ENCODE measurements at places on chromosomes 12 and 14.
A peak's percentile ranks its signal among the peaks of the same experiment; 100 is the strongest.

DNA sequence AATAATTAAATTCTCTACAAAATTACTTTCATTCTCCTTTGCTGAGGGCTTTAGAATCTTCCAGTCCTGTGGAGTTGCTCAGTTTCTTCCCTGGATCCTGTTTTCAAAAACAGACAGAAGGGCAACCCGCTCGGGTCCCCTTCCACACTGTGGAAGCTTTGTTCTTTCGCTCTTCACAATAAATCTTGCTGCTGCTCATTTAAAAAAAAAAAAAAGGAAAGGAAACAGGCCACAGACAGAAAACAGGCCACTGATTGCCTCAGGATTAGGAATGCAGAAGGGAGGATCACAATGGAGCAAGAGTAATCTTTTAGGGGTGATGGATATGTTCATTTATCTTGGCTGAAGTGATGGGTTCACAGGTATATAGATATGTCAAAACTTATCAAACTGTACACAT is 29.5 kb upstream of the HIGD1C start:
- H3K4me1 ChIP-seq = peaks cover 11% of the 10 kb centered on the region
- H3K27ac ChIP-seq = no peak overlapping the region
- no peaks in the 10 kb centered on the region for H3K27me3 ChIP-seq
- no peak for DNase-seq

GRCh38 chr12:110366321-110367142 is 37.0 kb downstream of the ANAPC7 start:
- H3K36me3 ChIP-seq = peaks cover 22% of the 10 kb centered on the region
- no peak overlapping the region for H3K4me3 ChIP-seq
- no peaks in the 10 kb centered on the region for H3K27me3 ChIP-seq
- peaks cover 2% of the 10 kb centered on the region for H3K4me1 ChIP-seq

- no peak overlapping the region for H3K27ac ChIP-seq
- no peaks in the 10 kb centered on the region for H3K36me3 ChIP-seq
- no peak overlapping the region for H3K4me3 ChIP-seq
These were observed 36.1 kb upstream of the PTCSC3 start for GRCh38 chr14:36212577-36212976.

GRCh38 chr14:39181026-39181692 is 6.1 kb downstream of the PNN start:
- no peak overlapping the region for H3K27ac ChIP-seq
- H3K4me3 ChIP-seq = no peak overlapping the region
- no peaks in the 10 kb centered on the region for H3K27me3 ChIP-seq
- DNase-seq = no peak
- peaks cover 33% of the 10 kb centered on the region for H3K36me3 ChIP-seq
- peaks cover 4% of the 10 kb centered on the region for H3K4me1 ChIP-seq

DNA sequence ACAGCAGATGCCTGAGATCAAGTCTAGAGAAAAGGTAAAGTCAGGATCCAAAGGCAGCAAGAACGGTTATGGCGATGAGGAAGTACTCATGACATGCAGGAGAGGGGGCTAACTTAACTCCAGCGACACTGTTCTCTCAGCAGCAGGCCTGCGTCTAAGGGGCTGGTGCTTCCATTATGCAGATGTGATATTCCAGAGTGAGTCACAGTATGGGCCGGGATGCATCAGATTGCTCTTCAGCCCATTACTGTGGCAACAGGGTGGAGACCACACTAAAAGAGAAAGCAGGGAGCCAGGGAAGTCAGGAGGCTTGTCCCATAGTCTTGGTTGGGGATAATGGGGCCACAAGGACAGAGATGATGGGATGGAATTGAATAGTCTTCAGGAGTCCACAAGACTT is 151.8 kb upstream of the NTF3 start:
- no peak for DNase-seq
- H3K27me3 ChIP-seq = no peaks in the 10 kb centered on the region
- no peak overlapping the region for H3K27ac ChIP-seq
- no peaks in the 10 kb centered on the region for H3K4me1 ChIP-seq
- no peak overlapping the region for H3K4me3 ChIP-seq

- H3K4me3 ChIP-seq = no peak overlapping the region
- H3K4me1 ChIP-seq = no peaks in the 10 kb centered on the region
- H3K27ac ChIP-seq = no peak overlapping the region
- no peaks in the 10 kb centered on the region for H3K27me3 ChIP-seq
- no peaks in the 10 kb centered on the region for H3K36me3 ChIP-seq
These were observed 67.3 kb downstream of the ATP23 start for GRCh38 chr12:58008634-58009033.

- no peak overlapping the region for H3K4me3 ChIP-seq
- DNase-seq = no peak
- H3K27ac ChIP-seq = no peak overlapping the region
- no peaks in the 10 kb centered on the region for H3K27me3 ChIP-seq
- no peaks in the 10 kb centered on the region for H3K36me3 ChIP-seq
These were observed 16.9 kb downstream of the CCDC88C start for GRCh38 chr14:91400696-91401095.

DNA sequence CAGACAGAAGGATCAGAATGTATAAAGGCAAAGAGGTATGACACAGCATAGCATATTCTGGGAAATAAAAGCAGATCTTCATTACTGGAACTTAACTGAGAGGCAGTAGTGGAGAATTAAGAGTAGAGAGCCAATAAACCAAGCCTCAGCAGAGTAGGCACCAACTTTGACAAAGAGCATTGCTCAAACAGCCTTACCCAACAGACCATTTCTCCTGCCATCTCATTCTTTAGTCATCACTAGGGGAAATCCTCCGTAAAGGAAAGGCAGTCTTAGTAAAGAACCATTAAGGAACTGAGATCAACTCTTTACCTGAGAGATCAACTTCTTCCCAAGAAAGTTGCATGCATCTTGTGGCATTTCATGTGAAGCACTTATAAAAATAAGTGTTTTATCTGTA is 36.6 kb downstream of the SENP1 start:
- H3K36me3 ChIP-seq = peaks cover 94% of the 10 kb centered on the region
- H3K4me3 ChIP-seq = no peak overlapping the region
- no peaks in the 10 kb centered on the region for H3K4me1 ChIP-seq
- DNase-seq = no peak

- DNase-seq = no peak
- no peaks in the 10 kb centered on the region for H3K27me3 ChIP-seq
- H3K27ac ChIP-seq = no peak overlapping the region
- peaks cover 17% of the 10 kb centered on the region for H3K4me1 ChIP-seq
These were observed 72.6 kb downstream of the PPM1H start for GRCh38 chr12:62862259-62862881.

GRCh38 chr12:45122768-45123380 is 72.0 kb upstream of the DBX2 start:
- no peaks in the 10 kb centered on the region for H3K36me3 ChIP-seq
- H3K27me3 ChIP-seq = peaks cover 5% of the 10 kb centered on the region
- DNase-seq = peak; percentile 42
- no peak overlapping the region for H3K4me3 ChIP-seq

- DNase-seq = no peak
- H3K27ac ChIP-seq = no peak overlapping the region
- H3K4me1 ChIP-seq = no peaks in the 10 kb centered on the region
These were observed 90.1 kb upstream of the DAAM1 start for GRCh38 chr14:59098377-59098776.

DNA sequence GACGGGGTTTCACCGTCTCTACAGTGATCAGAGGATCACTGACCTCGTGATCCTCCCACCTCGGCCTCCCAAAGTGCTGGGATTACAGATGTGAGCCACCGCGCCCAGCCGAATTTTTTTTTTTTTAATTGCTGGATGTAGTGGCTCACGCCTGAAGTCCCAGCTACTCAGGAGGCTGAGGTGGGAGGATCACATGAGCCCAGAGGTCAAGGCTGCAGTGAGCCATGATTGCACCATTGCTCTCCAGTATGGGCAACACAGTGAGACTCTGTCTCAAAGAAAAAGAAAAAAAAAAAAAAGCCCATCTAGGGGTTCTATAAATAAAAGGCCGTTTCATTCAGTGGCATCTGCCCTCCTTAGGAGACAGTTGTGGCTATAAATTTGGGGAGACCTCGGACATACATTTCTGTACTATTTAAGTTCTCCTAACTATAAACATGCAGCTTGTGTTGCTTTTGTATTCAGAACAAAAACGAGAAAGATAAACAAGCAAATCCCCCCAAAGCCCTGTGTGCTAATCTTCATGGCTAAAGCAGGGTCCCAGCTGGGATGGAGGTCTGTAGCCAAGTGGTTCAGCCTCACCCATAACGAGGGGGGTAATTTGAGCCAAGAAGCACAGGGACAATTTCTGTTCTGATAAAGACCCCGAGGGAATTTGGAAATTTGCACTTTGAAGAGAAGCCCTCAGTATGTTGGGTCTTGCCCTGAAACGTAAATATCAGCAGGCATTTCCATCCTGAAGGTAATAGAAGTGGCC is 35.0 kb upstream of the BCL7A start:
- H3K27me3 ChIP-seq = peaks cover 16% of the 10 kb centered on the region
- no peak overlapping the region for H3K27ac ChIP-seq
- no peaks in the 10 kb centered on the region for H3K4me1 ChIP-seq
- H3K36me3 ChIP-seq = no peaks in the 10 kb centered on the region
- DNase-seq = no peak

DNA sequence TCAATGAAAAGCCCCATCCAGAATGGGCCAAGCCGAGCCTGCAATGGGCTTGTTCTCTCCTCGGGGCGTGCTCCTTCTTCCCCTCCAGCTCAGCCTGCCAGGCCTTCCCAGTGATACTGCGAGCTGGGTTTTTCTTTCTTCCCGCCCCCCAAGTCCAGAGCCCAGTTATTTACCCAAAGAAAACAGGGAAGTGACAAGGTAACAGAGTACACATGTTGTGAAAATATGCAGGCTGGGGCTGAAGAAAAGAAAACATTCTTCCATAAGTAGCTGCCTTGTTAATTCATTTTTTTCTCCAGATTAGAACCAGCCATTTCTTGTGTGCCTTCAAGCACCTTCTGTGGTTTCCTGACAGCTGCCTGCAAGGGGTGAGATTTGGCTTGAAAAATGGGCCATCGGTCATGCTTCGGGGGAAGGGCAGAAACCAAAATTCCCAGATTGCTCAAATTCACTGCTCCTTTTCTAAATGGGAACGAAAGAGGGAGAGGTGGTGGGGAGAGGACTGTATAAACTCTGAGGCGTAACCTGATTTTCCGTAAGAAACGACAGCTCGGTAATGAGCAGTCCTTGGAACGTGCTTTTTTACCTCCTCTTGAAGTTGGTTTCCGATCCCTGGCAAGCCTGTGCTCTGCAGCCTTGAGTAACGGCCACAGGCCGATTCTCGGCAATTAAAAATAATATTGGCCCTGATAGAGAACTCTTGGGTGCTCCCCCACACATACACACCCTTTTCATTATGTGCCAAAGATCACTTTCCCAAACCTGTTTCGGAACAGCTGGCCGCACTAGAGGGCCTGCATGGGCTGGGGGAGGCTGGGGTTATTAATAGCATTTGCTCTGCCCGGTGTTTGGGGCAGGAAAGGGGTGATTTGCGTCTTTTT is 229.4 kb downstream of the ZFP36L1 start:
- no peak for DNase-seq
- H3K27me3 ChIP-seq = no peaks in the 10 kb centered on the region
- H3K27ac ChIP-seq = no peak overlapping the region
- peaks cover 20% of the 10 kb centered on the region for H3K4me1 ChIP-seq
- no peaks in the 10 kb centered on the region for H3K36me3 ChIP-seq

GRCh38 chr12:14665354-14666348 is 30.7 kb downstream of the GUCY2C start:
- H3K27ac ChIP-seq = no peak overlapping the region
- no peaks in the 10 kb centered on the region for H3K27me3 ChIP-seq
- no peaks in the 10 kb centered on the region for H3K36me3 ChIP-seq

DNA sequence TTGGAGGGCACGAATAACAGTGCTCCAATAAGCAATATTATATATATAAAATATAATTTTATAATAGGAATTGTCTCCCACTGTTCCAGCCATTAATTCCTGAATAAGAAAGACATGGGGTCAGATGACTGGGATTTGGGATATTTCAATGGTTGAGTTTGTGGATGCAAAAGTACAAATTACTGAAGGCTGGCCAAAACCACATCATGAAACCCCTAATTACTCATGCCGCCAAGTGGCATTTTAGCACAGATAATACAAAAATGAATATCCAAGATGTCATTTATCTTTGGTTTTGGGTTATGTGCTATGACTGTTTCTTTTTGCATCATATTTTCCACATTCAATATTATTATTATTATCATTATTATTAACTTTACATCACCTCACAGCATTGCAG is 261.4 kb upstream of the TBX3 start:
- no peaks in the 10 kb centered on the region for H3K27me3 ChIP-seq
- H3K4me3 ChIP-seq = no peak overlapping the region

GRCh38 chr12:122117979-122118378 is 39.4 kb downstream of the MLXIP start:
- no peaks in the 10 kb centered on the region for H3K27me3 ChIP-seq
- H3K27ac ChIP-seq = no peak overlapping the region
- DNase-seq = no peak
- H3K4me1 ChIP-seq = peaks cover 2% of the 10 kb centered on the region

- no peak for DNase-seq
- no peaks in the 10 kb centered on the region for H3K36me3 ChIP-seq
- peaks cover 6% of the 10 kb centered on the region for H3K4me1 ChIP-seq
- no peak overlapping the region for H3K27ac ChIP-seq
- H3K27me3 ChIP-seq = no peaks in the 10 kb centered on the region
- no peak overlapping the region for H3K4me3 ChIP-seq
These were observed 339.3 kb downstream of the EGLN3 start for GRCh38 chr14:33611405-33612196.

GRCh38 chr12:90897986-90898385 is 57.0 kb downstream of the CCER1 start:
- no peaks in the 10 kb centered on the region for H3K36me3 ChIP-seq
- H3K4me1 ChIP-seq = no peaks in the 10 kb centered on the region
- no peak overlapping the region for H3K27ac ChIP-seq
- no peak for DNase-seq
- H3K27me3 ChIP-seq = no peaks in the 10 kb centered on the region

GRCh38 chr14:54503486-54503885 is 6.2 kb upstream of the CGRRF1 start:
- H3K36me3 ChIP-seq = no peaks in the 10 kb centered on the region
- no peak overlapping the region for H3K27ac ChIP-seq
- H3K4me1 ChIP-seq = no peaks in the 10 kb centered on the region
- no peak for DNase-seq
- peaks cover 3% of the 10 kb centered on the region for H3K27me3 ChIP-seq
- H3K4me3 ChIP-seq = no peak overlapping the region

DNA sequence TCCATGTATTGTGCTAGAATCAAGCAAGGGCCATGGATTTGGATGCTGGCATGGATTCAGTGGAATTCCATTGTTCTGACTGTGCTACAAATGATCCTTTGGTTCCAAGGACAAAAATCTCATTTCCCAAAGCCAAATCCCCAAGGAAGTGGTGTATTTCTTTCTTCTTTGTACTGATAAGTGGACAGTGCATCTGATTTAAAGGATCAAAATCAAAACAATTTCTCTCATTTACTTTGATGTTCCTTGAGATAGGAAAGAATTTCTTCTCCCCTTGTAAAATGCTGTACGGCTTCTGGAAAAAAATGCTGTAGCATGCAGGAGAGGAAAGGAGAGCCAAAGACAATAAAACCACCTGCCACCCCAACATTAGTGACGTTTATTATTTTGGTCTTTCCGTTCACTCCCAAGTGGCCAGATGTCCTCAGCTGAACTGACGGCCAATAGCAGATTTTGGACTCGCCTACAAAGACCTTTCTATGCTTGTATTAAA is 185.7 kb downstream of the PRKD1 start:
- no peaks in the 10 kb centered on the region for H3K27me3 ChIP-seq
- no peak for DNase-seq
- H3K4me3 ChIP-seq = no peak overlapping the region
- no peak overlapping the region for H3K27ac ChIP-seq
- peaks cover 3% of the 10 kb centered on the region for H3K4me1 ChIP-seq

GRCh38 chr14:91315844-91316267 is 71.4 kb upstream of the GPR68 start:
- H3K4me1 ChIP-seq = no peaks in the 10 kb centered on the region
- no peaks in the 10 kb centered on the region for H3K27me3 ChIP-seq
- no peak overlapping the region for H3K4me3 ChIP-seq
- H3K27ac ChIP-seq = no peak overlapping the region
- H3K36me3 ChIP-seq = peaks cover 79% of the 10 kb centered on the region

Data from neuronal stem cell (in vitro differentiated cells).